ENCODE measurements at places on chromosomes 7 and 10. TPM values are rescaled to one million over a fixed set of nuclear protein-coding genes. Genes with fewer than 3 reads are reported as not detected.

DNA sequence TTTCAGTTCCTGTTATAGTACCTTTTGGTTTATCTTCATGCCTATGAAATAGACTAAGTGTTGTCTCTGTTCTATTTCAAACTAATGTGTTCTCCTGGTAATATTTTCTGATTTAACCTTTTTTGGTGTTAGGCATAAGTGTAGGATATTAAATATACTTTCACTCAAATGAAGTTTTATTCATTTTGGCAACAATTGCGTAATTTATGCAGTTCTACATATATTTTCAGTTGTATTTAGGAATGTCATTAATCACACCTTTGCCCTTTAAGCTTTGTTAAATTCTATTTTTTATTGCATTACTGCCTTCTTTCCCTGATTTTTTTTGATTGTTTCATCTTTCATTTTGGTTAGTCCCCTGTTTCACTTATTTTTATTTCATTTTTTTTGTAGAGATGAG is 47.3 kb downstream of the RSBN1L start:
- peaks cover 32% of the 10 kb centered on the region for H3K36me3 ChIP-seq
- no peak overlapping the region for H3K27ac ChIP-seq
- H3K4me3 ChIP-seq, result no peak overlapping the region

GRCh38 chr7:30184791-30185487 is 50.2 kb downstream of the MTURN start:
- peaks cover 1% of the 10 kb centered on the region for H3K36me3 ChIP-seq
- peaks cover 2% of the 10 kb centered on the region for H3K27me3 ChIP-seq
- H3K27ac ChIP-seq, result no peak overlapping the region
- H3K4me1 ChIP-seq, result no peaks in the 10 kb centered on the region
- DNase-seq, result no peak

- H3K27ac ChIP-seq, result no peak overlapping the region
- no peak for DNase-seq
- H3K4me3 ChIP-seq, result no peak overlapping the region
- H3K27me3 ChIP-seq, result no peaks in the 10 kb centered on the region
- peaks cover 22% of the 10 kb centered on the region for H3K36me3 ChIP-seq
Measured at GRCh38 chr7:107631588-107632491, 28.8 kb upstream of the SLC26A4 start.

DNA sequence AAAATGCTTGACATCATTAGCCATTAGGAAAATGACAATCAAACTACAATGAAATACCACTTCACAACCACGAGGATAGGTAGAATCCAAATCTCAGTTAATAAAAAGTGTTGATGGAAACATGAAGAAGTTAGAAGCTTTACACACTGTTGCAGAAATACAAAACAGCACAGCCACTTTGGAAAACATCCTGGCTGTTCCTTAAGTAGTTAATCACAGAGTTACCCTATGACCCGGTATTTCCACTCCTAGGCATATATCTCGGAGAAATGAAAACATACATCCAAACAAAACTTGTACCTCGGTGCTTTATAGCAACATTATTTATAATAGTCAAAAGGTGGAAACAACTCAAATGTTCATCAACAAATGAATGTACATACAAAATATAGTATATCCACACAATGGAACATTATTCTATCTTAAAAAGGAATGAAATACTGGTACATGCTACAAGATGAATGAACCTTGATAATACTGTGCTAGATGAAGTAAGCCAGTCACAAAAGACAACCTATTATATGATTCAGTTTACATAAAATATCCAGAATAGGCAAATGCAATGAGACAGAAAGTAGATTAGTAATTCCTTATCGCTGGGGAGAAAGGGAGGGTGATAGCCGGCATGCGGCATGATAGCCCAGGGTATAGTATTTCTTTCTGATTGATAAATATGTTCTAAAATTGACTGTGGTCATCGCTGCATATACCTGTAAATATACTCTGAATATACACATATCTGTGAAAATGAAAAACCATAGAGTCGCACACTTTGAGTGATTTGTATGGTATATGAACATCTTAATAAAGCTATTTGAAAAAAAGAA is 1.9 kb downstream of the VWDE start:
- H3K27ac ChIP-seq, result no peak overlapping the region
- peaks cover 6% of the 10 kb centered on the region for H3K36me3 ChIP-seq
- DNase-seq, result no peak

The PEX1 gene
- 24.4 TPM for total RNA-seq

Data from activated naive CD8-positive, alpha-beta T cell treated with anti-CD3 and anti-CD28 coated beads, Interleukin-2, amount 10 ng/mL, durations not matched to agents 7 days and 5 days (primary cell).